ENCODE measurements at places on chromosomes 7 and 10.

GRCh38 chr10:77919713-77920108 is 6.8 kb downstream of the DLG5 start:
- peak; percentile 82 for DNase-seq

DNA sequence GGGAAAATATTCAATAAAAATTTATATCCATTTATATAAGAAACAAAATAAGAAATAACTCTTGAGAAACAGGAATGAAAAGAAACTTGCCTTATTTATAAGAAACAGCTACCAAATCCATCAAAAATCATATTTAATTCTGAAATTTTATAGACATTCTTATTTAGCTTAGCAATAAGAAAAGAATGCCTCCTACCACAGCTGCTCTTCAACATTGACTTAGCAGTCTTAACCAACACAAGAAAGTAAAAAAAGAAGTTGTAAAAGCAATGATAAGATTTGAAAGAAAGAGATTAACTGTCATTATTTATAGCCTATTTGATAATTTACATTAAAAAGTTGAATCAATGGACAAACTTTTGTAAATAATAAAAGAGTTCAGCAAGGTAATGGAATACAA is 212.8 kb downstream of the ZNF365 start:
- DNase-seq: peak; percentile 25

- DNase-seq: no peak
These were observed 128.0 kb upstream of the CALN1 start for GRCh38 chr7:72540106-72540611.

GRCh38 chr7:141688043-141688442 is 13.9 kb downstream of the DENND11 start:
- no peak for DNase-seq

GRCh38 chr7:10889266-10889898 is 84.3 kb upstream of the PHF14 start:
- DNase-seq: peak; percentile 45

DNA sequence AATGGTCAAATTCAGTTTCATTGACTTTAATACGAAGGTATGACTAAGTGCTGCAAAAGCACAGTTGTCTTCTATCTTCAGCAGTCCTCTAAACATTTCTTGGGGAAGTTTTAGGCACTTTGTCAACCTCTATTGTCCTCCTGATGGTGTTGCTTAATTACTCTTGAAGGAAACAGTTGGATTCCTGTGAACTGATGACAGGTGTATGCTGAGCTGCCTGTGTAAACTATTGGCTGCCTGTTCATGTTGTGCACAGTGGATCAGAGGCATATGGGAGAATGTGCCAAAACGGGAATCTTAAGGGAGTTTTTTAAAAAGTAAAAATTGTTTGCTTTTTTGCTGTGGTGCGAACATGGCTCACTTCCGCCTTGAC is 221.0 kb downstream of the AUTS2 start:
- no peak for DNase-seq

GRCh38 chr10:52420656-52421055 is 106.6 kb downstream of the DKK1 start:
- DNase-seq: peak; percentile 7
